ENCODE measurements at places on chromosomes 1 and 21.

DNA sequence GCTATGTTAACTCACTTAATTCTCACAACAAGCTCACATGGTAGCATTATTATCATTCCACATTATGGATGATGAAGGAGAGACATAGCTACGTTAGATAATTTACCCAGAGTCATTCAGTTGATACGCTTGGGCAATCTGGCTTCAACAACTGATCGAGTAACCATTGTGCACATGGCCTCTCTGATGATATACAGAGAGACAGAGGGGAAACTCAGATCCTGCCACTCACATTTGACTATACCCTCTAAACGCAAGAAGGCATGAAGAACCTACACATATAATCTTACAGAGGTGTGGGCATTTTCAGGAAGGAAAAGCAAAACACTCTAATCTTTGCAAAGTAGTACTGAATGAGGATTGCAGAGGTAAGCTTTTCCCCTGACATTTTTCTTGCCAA lies 360.1 kb downstream of the BARHL2 start:
- DNase-seq, result no peak

DNA sequence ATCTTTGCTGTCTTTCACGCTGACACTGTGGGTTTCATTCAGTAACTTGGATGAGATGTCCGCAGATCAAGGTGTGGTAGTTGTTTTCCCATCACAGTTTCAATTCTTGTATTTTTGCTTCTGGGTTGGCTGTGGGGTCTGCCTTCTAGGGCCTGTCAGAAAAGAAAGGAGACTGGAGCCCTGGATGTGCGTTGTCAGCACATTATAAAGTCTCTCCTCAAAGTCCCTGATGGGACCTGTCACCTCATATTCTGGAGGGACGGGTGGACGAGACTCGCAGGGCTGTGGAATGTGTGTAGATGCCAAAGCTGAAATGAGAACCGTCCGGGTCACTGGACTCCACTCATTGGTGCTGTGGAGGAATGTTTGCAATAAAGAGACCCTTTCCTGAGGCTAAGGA lies 11.3 kb downstream of the IGSF5 start:
- DNase-seq, result no peak

DNA sequence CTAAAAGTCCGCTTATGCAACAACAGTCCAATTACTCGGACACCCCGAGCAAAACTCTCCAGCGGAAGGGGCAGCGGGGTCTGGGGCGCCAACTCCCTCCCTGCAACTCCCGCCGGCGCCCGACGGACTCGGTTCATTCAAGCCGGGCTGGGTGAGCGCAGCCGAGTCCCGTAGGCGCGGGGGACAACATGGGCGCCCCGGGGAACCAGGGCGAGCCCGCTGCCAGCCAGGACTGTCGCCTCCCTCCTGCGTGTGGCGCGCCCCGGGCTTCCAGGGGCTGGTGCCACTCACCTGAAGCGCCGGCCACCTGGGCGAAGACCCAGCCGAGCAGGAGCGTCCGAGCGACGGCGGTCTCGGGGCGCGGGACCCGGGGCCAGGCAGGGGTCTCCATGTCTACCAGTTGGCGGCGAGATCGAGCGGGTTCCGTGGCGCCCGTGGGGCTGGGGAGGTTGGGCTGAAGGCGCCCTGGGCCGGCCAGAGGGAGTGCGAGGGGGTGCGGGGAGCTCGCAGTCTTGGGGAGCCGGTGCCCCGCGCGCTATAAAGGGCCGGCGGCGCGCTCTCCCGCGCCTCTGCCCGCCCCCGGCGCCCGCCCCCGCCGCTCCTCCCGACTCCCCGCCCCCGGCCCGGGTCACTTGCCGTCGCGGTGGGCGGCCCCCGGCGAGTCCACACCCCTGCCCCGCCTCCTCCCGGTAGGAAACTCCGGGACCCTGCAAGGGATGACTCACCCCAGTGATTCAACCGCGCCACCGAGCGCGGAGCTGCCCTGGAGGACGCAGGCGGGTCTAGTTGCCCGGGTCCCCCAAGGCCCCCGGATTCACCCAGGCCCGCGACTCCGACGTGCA lies at the start of gene F3:
Gene F3, minus strand, starts transcription at position 514 of the 842 bp plus-strand sequence. Its CDS starts 123 bp downstream, at position 391.
- DNase-seq, result peak; percentile 51

DNA sequence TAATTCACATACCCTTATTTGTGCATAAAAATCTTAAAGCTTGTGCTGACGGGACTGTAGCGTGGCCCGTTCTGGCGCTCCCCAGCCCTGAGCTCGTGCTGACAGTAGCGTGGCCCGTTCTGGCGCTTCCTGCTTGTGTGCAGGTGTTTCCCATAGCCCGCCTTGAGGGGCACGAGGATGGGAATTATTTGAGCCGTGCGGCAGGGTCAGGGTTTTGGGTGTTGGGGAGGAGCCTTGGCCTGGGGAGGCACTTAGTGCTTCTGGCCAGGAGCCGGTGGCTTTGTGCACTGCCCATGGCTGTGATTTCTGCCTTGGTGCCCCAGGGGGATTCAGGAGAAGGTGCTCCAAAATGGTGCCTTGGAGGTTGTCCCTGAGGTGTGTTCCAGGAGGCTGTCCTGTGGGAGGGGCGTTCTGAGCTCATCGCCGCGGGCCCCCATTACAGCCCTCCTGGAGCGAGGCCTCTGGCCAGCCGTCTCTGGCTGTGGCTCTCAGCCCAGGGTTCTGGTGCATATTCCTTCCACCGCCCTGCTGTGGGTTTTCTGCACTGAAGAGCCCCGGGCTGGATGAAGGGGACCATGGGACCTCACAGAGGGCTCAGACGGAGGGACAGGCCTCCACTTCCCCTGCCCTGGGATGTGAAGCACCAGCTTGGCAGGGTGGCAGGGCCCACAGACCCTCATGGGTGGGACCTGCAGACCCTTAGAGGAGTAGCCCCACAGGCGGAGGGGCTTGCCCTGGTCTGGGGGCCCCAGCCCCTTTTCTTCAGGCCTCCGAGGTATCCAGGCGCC lies 6.6 kb downstream of the SLX9 start:
- DNase-seq, result no peak

DNA sequence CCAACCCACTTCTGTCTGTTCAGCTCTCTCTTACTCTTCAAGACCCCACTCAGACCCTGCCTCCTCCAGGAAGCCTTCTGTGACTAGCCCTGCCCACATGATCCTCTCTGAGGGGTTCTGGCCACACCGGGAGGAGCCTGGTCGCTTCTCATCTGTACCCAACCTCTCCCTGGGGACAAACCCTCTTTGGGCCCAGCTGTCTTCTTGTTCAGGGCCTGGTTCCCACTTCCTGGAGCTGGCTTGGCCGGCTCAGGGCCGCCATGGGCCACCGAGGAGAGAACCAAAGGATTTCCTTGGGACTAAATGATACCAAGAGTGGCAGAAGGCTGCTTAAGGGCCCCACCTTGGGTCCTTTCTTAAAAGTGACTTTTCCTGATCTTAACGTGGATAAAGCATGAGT lies 124.7 kb upstream of the ZBTB40 start:
- no peak for DNase-seq

- no peak for DNase-seq
These were observed 62.7 kb upstream of the ATP1B1 start for GRCh38 chr1:169043823-169044222.

DNA sequence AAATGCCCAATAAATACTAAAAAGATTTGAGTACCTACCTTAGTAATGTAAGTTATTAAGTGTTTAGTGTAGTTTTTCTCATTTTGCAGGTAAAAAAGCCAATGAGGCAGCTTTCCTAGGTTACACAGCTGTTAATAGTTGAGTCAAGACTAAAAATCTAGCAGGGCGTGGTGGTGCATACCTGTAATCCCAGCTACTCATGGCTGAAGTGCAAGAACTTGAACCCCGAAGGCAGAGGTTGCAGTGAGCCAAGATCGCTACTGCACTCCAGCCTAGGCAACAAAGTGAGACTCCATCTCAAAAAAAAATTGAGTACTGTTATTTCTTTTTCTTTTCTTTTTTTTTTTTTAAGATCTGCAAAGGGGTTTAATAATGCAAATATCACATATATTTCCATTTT lies 7.7 kb downstream of the YBX1 start:
- DNase-seq, result peak; percentile 38

- no peak for DNase-seq
These were observed 26.4 kb downstream of the ANGPTL1 start for GRCh38 chr1:178844436-178844835.

DNA sequence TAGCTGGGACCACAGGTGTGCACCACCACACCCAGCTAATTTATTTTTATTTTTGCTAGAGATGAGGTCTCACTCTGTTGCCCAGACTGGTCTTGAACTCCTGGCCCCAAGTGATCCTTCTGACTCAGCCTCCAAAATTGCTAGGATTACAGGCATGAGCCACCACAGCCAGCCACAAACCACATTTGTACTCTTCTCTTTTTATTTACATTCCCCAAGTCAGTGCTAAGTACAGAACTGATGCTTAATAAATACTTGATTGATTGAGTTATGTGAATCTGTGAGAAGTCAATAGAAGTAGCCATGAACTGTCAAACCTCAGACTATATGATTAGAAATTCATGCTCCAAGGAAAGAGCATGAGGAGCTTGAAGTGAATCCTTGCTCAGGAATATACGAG lies 48.5 kb upstream of the S1PR1 start:
- DNase-seq, result no peak

DNA sequence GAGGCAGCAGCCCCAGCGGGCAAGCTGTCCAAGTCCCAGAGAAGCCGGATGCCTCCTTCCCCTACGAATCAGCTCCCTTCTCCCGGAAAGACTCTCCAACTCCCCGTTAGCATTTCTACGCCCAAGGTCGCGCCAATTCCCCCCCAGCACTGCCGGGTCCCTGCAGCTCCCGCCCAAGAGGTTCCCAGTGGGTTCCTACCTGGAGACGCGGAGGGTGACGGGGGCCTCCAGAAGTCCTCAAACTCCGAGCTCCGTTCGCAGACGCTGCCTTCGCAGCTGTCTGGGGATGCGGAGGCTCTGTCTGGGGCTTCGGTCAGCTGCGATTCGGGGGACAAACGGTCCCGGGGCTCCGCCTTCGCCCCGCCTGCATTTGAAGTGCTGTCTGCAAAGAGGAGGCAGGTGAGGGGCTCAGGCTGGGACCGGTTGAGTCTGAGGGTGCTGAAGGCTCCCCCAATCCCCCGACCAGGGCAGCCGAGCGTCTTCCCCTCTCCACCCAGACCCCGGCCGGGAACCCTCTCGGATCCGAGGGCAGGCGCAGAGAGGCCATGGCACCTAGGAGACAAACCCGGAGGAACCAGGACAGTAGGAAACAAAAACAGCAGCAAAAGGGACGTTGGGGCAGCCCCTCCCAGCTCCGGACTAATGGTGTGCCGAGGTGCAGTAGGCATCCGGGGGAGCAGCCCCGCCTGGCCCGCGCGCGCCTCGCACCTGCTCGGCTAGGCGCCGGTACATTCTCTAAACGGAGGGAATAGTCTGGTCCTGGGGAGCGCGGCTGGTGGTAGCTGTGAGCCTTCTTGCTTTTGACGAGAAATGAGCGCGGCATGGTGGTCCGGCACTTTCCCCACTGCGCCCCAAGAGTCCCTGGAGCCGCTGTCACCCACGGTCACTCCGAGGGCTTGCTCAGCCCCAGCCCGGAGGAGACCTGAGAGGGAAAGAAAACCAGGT lies 3.8 kb downstream of the GFI1 start:
- DNase-seq, result no peak

GRCh38 chr1:178183796-178184195 lies 89.9 kb downstream of the RASAL2 start:
- no peak for DNase-seq

DNA sequence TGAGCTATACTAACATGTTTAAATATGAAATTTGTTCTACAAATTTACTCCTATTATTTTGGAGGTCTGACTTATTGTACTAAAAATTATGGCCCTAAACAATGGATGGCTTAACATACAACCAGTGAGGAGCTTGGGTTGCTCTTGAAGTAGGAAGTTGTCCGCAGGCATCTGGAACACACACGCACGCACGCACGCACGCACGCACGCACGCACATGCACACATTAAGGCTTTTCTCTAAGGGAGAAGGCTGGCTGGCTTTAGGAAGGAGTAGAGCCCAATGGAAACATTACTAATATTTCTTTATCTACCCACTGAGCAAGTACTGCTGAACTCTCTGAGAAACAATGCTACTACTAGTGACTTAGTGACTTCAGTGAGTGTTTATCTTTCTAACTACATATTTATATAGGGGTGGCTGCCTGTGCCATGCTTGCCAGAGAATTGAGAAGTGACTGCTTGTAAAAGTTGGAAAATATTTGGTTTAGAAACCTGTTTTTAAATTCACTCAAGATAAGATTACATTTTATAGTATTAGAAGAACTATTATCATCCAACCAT lies 16.2 kb upstream of the ARHGAP29 start:
- DNase-seq, result no peak

DNA sequence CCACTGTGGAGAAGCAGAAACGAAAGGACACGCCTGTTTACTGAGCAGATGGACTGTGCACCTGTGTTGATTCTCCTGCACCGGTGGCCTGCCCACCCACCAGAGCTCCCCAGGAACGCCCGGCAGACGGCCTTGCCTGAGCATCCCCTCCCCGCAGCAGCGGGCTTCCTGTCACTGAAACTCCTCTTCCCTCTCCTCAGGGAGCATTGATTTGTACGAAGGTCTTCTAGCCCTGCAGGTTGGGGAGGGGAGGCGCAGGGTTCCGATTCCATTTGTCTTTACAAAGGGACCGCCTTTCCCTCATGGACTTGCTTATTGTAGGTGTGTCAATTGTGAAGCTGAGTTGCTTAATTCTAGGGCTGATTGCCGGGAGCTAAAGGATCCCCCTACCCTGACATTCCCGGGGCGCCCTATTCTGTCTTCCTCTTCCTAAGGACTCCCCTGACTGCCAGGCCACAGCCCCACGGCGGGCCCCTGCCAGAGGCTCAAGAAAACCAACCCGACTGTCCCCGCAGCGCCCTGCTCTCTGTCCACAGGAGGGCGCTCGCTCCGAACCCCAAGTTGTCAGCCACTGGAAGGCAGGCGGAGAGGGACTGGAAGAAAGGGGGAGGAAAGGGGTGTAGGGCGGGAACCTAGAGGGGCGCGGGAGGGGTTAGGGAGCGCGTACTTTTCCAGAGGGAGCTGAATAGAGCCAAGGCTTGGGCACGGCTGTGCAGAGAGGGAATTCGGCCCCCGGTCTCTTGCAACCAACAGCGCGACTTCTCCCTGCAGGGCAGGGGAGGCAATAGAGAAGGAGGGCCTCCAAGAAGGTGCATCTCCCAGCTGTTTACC lies 2.8 kb downstream of the S100A6 start:
- DNase-seq, result peak; percentile 89

DNA sequence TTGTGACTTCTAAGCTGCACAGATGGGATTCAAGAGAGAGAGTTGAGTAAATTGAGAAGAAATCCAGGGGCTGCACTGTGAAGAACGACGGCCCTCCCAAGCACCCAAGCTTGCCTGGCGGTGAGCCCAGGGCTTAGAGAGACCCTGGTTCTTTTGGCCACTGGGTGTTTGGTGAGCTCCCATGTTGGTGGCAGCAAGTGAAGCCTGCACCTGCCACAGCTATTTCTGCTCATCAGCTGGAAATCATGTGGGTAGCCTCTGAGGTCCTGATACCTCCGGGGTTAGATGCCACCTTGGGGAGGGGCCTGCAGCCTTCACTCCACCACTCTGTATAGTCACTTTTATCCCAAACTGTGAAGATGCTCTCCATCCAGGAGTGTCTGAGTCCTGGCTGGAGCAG lies 6.2 kb upstream of the BTG2 start:
- DNase-seq, result no peak

GRCh38 chr1:66648901-66649595 lies 103.2 kb upstream of the DYNLT5 start:
- DNase-seq, result no peak
